ENCODE measurements at places on chromosomes 16 and 17.
A peak's percentile ranks its signal among the peaks of the same experiment; 100 is the strongest.

GRCh38 chr16:68236137-68236825 is 354 bp upstream of the ESRP2 start:
- peak; percentile 64 for DNase-seq

GRCh38 chr16:46558018-46558417 is 63.2 kb downstream of the SHCBP1 start:
- no peak for DNase-seq

- DNase-seq, result peak; percentile 95
Observed at GRCh38 chr16:106623-107324, 28.7 kb downstream of the MPG start.

- no peak for DNase-seq
Observed at GRCh38 chr16:1510941-1511351, 17.8 kb downstream of the TELO2 start.

- DNase-seq, result no peak
Observed at GRCh38 chr17:2266045-2266864, 37.3 kb downstream of the SMG6 start.

DNA sequence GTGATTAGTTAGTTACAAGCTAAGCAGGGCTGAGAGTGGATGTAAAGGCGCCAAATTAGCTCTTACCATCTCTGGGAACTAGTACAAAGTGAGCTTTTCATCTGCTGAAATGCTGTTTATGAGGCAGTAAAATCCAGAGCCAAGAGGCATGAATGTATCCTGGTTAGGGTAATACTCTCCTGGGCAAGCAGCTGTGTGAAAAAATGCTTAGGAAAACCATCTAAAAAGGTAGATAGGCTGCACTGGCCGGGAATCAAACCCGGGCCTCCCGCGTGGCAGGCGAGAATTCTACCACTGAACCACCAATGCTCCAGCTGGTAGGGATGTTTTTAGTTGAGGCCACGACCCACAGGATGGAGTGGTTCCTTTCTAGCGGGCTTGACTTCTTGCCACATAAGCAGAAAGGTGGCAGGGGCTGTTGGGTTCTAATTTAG is 23.0 kb downstream of the VAC14 start:
- DNase-seq, result no peak

DNA sequence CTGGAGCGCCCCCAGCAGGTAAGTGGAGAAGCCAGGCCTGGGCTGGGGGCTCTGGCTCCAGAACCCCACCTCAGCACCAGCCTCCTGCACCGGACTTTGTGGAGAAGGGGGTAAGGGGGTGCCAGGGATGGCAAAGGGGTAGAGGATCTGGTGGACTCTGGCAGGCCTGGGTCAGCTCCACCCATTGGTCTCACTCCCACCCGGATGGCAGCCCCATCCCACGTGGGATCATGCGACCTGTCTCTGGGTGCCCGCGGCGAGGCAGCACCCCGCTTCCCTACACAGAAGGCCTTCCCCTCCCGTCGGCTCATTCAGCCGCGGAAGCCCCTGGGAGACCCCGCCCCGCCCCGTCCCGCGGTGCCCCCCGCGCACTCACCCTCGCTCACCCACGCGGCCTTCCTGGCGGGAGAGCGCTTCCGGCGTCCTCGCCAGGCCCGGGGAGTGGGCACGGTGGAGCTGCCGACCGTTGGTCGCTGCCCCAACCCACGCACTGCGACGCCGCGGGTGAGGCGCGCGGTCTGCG is 498 bp upstream of the PLEKHG4 start:
- DNase-seq, result peak; percentile 34

GRCh38 chr16:30054959-30055553 is 10.5 kb upstream of the ALDOA start:
- DNase-seq, result peak; percentile 43

DNA sequence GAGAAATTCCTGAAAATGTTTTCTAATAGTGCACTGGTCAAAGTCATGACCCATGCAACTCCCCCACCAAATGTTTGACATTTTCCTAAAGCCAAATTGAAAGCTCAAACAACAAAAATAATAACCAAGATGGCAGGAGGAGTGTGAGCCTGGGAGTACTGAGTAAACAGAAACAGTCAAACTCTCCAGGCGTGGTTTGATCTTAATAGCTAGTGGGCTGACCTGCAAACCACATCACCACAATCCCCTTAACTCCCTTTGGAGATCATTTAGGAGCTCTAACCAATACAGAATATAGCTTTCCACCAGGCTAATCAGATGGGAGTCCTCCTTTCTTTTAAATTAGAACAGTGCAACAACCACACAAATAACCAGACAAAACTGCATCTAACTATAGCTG is 19.2 kb upstream of the MEIOC start:
- DNase-seq, result no peak

DNA sequence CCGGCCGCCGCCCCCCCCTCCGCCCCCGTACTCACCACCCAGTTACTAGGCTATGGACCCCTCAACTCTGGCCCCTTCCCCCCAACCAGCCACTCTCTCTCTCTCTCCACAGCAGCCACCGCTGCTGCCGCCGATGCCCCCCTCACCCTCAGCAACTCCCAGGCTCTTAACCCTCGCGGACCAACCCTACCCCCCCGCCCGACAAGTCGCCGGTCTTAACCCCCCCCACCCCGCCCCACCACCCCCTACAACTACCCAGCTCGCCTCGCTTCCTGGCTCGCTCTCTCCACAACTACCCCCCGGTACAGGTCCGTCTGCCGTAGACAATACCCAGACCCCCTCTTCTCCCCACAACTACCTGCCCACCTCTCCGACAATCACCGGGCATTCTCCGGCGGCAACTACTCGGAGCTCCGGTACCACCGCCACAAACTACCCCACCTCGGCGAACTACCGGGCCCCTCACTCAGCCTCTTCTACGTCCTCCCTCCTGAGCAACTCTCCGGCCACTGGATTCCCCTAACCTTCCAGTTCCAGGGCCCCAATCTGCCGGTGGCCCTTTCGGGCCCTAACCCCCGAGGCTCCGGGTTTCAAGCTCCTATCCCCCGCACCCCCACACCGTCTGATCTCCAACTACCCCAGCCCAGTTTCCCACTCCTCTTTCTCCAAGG is 702 bp downstream of the PHF23 start:
- peak; percentile 38 for DNase-seq

- DNase-seq, result no peak
Observed at GRCh38 chr16:84614968-84615813, 2.7 kb downstream of the COTL1 start.

- no peak for DNase-seq
Observed at GRCh38 chr17:47276444-47276843, 22.8 kb downstream of the ITGB3 start.

GRCh38 chr17:81930142-81931125 is 2.9 kb upstream of the MAFG start:
- DNase-seq, result no peak

- DNase-seq, result no peak
Observed at GRCh38 chr16:82715833-82716232, 89.1 kb downstream of the CDH13 start.

- no peak for DNase-seq
Observed at GRCh38 chr16:13921328-13921727, 1.4 kb downstream of the ERCC4 start.

GRCh38 chr17:1871756-1872155 is 42.0 kb downstream of the RPA1 start:
- no peak for DNase-seq

DNA sequence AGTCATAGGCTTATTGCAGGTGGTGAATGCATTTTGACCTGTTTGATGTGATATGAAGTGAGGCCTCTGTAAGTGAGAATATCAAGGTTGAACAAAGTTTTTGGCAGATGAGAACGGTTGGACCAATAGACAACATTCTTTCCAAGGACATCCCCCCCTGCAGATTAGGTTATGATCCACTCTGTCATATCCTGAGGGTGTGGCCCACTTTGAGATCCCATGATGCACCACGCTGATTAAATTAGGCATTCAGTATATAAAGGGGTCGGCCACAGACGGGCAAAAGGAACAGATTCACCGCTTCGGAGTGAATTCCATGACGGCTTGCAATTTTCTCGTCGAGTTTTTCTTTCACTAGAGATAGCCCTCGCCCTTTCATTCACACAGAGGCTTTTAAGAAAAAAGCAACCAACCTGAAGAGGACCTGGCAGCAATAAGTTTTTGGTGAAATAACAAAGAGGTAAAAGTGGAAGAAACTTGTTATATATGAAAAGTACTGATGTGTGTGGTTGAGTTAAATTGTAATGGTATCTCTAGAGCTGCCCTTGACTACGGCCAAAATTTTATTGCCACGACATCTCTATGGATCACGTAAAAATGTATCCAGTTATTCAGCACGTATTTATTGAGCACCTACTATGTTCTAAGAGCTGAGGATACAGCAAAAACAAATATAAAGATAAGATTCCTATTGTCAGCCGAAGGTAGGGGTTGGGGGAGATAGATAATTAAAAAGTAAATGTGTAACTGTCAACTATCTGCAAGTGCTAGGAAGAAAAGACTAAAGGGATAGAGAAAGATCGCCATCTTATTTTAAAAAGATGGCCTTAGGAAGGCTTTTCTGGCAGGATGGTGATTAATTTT is 1.7 kb upstream of the RBBP6 start:
- DNase-seq, result no peak

- DNase-seq, result no peak
Observed at GRCh38 chr16:88017587-88018101, 66.4 kb downstream of the BANP start.

DNA sequence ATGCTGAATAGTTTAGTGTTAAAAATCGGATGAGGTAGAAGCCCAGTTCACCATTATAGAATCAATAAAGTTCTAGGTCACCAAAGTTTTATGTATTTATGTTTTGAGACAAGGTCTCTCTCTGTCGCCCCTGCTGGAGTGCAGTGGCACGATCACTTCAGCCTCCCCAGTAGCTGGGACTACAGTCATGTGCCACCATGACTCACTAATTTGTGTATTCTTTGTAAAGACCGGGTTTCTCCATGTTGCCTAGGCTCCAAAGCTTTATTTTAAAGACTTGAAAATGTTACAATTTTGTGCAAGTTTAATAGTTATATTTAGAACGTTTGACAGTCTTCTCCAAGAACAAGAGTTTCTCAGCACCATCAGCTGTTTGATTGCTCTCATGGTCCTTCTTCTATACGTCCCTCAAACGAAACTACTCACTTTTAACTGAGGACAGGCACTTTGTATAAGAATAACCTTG is 32.1 kb downstream of the NDE1 start:
- DNase-seq, result peak; percentile 76

DNA sequence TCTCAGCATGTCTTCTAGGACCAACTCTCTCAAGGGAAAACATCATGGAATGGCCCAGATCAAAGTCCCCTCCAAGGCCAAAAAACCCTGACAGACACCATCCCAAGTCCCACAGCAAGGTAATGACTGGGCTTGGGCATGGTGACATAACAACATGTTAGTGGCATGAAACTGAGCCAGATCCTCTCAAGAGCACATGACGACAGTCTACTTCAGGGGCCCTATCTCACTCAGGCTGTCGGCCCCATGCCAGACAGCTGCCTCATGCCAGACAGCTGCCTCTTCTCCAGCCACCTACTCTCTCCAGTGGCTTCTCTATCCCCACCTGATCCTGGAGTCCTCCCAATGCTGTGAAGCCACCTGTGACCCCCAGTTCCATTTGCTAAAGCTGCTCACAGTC is 18.4 kb downstream of the HSD11B2 start:
- DNase-seq, result peak; percentile 75

DNA sequence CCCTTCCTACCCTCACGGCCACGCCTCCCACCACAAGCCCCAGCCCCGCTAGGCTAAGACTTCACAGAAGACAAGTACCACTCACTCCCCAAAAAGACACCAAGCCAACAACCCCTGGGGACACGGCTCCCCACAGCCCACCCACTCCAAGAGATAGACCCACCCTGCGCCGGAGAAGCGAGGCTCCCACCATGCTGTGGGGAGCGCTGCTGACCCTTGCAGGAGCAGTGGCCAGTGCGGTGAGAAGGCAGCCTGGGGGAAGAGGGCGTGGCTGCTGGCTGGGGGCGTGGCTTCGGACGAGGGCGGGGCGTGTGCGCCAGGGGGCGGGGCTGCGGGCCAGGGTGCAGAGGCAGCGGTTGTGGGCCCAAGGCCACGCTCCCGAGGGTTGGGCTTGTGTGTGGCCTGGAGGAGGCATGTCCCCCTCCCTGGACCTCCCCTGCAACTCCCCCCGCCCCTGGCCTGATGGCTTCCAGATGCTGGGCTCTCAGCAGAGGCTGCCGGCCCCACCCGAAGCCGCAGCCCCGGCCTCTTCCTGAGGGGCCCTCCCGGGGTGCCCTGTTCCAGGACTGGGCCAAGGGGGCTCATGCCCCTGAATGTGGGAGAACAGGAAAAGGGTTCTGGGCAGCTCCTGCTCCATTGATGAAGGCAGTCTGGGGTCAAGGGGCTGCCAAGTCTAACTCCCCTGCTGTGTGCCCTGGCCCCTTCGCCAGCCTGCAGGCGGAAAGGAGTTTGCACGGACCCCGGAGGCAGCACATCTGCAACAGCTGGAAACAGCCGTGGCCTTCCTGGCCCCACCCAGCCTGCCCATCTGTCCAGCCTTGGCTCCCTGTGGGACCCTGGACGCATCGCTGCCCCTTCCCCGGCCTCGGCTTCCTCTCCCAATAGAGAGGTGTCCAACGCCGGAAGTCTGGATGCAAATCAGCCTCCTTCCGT is 9.1 kb downstream of the TFAP4 start:
- peak; percentile 39 for DNase-seq

DNA sequence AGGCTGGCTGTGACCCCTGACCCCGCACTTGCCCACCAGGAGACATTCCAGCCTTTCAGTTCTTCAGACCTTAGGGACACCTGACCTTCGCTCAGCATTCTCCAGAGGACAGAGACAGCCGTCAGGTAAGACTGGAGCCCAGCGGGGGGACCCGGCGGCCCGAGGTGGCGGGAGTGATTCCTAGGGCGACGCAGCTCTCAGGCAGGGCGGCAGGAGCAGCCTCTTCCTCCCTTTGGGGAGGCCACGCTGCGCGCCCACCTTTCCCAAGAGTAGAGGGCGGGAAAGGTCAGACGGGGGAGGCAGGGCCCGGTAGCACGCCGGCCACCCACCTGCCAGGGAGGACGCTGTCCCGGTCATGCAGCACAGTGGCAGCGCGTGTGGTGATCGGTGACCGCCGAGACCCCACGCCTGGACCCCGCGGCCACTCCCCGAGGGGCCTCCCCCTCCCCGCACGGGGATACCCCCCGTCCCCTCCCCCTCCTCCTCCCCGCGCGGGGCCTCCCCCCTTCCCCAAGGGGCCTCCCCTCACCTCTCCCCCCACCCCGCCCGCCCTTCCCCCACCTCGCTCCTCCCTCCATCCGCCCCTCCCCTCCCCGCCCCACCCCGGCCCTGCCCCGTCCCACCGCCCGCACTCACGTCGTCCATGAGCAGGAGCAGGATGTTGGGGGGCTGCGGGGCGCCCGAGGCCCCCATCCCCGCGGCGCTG is 472 bp downstream of the GALNS start:
- no peak for DNase-seq

DNA sequence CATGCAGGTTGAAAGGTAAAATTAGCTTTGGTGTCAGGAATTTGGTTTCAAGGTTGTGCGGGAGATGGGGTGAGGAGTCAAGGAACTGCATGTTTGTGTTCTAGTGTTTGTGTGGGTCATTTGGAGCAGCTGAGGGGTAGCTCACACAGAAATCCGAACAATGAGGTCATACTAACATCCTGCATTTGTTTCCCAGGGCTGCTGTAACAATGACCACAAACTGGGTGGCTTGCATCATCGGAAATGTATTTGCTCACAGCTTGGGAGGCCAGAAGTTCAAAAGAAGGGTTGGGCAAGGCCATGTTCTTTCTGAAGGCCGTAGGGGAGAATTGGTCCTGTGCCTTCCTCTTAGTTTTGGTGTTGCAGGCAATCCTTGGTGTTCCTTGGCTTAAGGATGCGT is 287.4 kb downstream of the HAPSTR1 start:
- no peak for DNase-seq

All from hematopoietic multipotent progenitor cell treated with erythropoietin and hydrocortisone succinate and interleukin-3 and kit ligand, for 15 days (in vitro differentiated cells).